Right lobe of liver (tissue), 6 donors: ENCODE measurements at places on chromosomes 5 and 9. TPM values are rescaled to one million over a fixed set of nuclear protein-coding genes. Genes with fewer than 3 reads are reported as not detected.
A peak's percentile ranks its signal among the peaks of the same experiment; 100 is the strongest.

DNA sequence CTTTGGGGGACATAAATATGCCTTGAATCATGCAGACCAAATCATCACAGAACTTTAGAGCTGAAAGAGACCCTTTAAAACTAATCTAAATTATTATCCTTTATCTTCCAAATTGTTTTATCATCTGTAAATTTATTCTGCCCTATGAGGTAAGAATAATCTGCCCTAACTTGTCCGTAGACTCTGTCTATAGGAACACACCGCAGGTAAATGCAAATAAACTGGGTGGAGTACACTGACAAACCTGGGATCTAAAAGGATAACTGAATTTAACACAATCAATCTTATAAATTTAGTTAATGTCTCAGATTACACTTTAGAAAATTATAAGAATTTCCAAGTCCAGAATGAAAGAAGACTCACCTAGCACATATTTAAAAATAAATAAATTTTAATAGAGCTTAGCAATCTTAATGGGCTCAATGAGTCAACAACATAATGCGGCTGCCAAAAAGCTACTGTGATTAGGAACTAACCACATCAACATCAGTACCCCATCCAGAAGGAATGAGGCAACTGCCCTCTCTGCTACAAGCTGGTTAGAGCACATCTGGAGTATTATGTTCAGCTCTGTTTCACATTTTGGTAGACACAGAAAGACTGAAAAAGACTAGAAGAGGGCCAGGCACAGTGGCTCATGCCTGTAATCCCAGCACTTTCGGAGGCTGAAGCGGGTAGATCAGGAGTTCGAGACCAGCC is 5.6 kb downstream of the MEGF9 start:
- DNase-seq, result no peak

DNA sequence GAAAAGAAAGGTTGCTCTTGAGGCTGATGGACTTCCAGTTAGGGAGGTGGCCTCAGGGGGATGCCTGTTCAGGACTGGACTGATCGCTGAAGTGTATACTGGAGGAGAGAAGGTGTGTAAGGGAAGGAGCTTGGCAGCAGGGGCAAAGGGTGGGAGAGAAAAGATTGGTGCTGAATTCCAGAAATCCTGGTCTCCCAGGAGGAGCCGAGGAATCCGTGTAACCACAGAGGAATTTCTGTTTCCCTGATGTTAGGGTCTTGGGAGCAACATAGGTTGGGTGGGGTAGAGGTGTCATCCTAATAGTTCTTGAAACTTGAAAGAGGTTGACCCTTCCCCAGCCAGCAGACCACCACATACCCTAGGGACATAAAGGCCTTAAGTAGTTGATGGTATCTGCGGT is 88.9 kb upstream of the PTPN3 start:
- no peak for DNase-seq

GRCh38 chr9:129483415-129484351 is 137.2 kb downstream of the C9orf50 start:
- DNase-seq, result peak; percentile 88

DNA sequence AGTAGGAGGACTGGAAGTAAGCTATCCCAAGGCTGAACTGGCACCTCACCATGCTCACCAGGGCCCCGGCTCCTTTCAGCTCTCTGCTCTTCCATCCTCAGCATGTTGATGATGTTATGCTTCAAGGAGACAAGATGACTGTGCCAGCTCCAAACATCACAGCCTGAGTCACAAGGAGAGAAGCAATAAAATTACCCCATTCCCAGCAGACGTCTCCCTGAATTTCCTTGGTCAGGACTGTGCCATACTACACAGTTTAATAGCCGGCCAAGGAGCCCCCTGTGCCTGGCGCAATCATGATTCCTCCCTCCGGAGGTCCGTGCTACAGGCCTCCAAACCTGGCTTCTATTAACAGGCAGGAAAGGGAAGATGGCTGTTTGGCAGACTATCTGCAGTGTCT is 51.2 kb upstream of the ROR2 start:
- DNase-seq, result no peak

DNA sequence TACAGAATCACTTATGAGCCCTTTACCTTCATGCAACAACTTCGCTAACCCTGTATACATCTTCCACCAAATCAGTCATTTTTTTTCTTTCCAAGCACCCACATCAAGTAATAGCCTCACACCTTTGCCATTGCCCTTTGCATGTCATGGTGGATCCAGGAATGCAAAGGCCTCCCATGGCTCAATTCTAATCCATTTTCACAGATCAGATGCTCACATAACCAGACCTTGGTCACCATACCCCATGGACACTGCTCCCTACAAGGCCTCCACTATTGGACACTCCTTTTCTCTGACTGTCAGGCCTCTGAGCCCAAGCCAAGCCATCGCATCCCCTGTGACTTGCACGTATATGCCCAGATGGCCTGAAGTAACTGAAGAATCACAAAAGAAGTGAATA is 179.5 kb downstream of the RASEF start:
- no peak for DNase-seq

Gene STING1
- total RNA-seq, result 6.2 TPM

- DNase-seq, result no peak
Measured at GRCh38 chr5:15959370-15960164, 220.0 kb downstream of the MARCHF11 start.

Gene PCDHGA5
- 0.48 TPM for total RNA-seq

DNA sequence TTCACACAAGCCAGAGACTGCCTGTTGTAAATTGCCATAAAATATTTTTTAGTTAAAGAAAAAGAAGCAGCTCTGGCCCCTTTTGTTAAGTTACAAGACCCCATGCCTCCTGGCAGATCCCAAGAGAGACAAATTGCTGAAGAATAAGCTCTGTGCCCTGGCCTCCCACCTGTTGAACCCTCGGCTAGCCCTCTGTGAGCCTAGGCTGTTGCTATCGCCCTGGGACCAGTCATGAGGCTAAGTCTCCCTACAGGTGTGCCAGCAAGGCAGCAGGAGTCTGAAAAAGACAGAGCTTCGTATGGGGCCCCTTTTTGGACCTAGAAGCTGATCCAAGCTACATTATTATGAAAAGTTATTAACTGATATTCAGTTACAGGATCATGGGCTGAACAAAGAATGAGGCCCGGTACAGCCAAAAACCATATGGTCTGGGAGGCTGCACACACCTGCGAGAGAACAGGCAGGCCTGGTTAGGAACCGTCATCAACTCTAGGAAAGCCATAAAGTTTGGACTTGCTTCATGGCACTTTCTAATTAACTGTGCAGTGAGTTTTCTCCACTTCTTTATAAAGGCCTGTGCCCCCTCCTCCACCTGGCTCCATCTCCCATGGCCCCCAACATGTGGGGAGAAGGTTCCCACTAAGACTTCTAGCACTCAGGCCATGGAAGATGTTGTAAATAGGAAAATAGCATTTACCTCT is 384.7 kb downstream of the ENC1 start:
- DNase-seq, result no peak

GRCh38 chr9:16794871-16795639 is 75.4 kb downstream of the BNC2 start:
- DNase-seq, result no peak

- no peak for DNase-seq
Measured at GRCh38 chr5:177297922-177298321, 5.6 kb downstream of the RAB24 start.

DNA sequence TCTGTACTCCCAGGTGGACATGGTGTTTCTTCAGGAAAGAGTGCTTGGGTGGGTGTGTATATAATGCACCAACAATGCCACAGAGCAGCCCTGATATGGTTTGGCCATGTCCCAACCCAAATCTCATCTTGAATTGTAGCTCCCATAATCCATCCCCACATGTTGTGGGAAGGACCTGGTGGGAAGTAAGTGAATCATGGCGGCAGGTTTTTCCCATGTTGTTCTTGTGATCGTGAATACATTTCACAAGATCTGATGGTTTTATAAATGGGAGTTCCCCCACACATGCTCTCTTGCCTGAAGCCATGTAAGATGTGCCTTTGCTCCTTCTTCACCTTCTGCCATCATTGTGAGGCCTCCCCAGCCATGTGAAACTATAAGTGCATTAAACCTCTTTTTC is 158.5 kb downstream of the NR3C1 start:
- DNase-seq, result no peak

DNA sequence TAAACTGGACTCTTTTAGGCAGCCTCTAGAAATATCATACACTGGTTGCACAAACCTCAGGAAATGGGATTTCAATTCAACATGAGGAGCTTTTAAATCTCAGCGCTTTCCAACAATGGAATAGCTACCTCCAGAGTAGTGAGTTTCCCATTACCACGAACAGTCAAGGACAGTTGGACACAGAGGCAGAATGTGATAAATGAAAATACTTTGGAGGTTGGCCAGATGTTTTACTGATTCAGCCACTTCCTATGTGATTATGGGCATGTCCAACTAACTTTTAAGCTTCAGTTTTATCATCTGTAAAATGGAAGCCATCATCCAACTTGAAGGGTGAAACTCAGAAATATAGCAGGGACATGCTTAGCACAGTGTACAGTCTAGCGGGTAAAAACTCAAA is 2.1 kb downstream of the FBXW2 start:
- DNase-seq, result no peak

GRCh38 chr9:77769246-77769645 is 121.1 kb upstream of the GNA14 start:
- no peak for DNase-seq

Gene NUTM2F
- total RNA-seq, result 0.12 TPM

Gene TMEM252
- total RNA-seq, result not detected

Gene CCDC152
- not detected for total RNA-seq

Gene CARTPT
- not detected for total RNA-seq

GRCh38 chr5:110062246-110062645 is 372.5 kb downstream of the MAN2A1 start:
- no peak for DNase-seq

GRCh38 chr9:28155067-28155466 is 581.8 kb upstream of the C9orf72 start:
- DNase-seq, result no peak

DNA sequence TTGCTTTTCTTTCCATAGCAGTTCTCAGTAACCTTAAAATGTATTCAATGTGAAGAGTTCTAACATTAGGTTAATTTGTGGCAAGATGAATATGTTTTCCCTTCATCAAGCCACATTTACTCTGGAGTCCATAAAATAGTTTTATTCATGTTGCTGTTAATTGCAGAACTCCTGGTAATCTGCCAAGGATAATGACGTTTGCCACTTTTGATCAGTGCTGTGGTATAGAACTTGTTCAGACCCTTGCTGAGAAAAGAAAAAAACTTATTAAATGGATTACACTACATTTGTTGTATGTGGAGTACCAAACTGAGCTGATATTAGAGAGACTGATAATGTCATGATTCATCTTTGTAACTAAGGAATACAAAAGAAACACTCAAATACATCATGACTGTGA is 212.4 kb upstream of the DMAC1 start:
- no peak for DNase-seq

Gene NR5A1
- not detected for total RNA-seq

- DNase-seq, result no peak
Measured at GRCh38 chr5:30626557-30626956, 566.9 kb upstream of the CDH6 start.

Gene MLANA
- not detected for total RNA-seq

GRCh38 chr9:85425153-85425611 is 316.6 kb downstream of the AGTPBP1 start:
- DNase-seq, result no peak

DNA sequence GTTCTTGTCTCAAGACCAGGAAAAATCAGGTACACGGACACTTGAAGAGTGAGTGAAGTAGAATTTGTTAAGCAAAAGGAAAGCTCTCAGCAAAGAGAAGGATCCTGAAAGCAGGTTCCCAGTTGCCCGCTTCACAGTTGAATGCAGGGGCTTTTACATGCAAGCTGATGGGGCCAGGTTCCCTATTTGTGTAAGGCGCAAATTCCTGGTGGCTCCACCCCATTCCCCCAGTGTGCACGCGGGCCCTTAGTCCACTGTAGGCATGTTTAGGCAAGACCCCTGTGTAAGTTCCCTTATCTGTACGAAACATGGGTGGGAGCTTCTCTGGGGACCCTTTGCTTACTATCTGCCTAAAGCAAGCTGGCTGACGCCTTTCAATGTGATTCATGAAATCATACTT is 2.7 kb upstream of the AGTPBP1 start:
- DNase-seq, result no peak

DNA sequence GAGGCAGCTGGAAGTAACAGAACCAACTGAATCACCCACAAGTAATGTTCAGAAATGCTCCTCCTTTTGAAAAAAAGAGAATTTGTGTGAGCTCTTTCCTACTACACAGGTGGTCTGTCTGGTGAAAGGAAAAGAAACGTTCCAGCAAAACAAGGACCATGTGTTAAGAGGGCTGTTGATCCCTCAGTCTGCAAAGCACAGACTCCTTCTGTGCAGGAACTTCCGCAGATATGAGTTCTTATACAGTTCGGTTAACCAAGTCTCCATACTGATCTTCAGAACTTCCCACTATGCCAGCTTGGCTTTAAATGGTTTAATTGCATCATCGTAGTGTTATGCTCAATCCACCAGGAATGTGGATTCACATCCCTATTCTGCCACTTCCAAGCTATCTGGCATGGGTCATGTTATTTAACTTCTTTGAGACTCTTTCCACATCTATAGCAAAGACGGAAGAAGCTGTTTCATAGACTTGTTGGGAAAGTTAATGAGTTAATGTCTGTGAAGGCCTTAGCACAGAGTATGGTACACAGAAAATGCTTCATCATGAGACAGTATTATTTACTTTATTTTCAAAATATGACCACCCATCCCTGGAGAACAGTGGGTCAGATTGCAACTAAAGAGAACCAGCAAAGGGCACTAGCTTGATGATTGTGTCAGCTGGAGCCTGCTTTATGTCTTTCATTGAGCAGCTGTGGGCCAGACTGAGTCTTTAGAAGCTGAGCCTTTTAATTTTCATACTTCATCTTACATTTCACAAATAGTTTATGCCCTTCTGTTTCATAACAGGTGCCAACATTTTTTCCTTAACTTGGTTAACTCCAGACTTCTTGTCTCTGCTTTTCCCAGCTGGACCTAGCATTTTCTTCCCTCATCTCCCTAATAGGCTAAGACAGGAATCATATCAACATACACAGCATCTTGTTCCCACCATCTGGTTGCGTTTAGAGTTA is 89.9 kb downstream of the MAMDC2 start:
- no peak for DNase-seq

Gene LAMC3
- 14.3 TPM for total RNA-seq

GRCh38 chr5:71961786-71962185 is 145.5 kb upstream of the MAP1B start:
- no peak for DNase-seq

GRCh38 chr5:92560698-92561401 is 1020.2 kb downstream of the NR2F1-AS1 start:
- no peak for DNase-seq

- DNase-seq, result no peak
Measured at GRCh38 chr9:89412951-89413350, 85.0 kb downstream of the SEMA4D start.

Gene GDNF
- 0.25 TPM for total RNA-seq

Gene UTP15
- 11.6 TPM for total RNA-seq

GRCh38 chr9:5361326-5362010 is 21.8 kb upstream of the RLN1 start:
- no peak for DNase-seq
